Posterior cingulate gyrus (tissue), 11 donors: ENCODE measurements at places on chromosomes 7 and 10.

DNA sequence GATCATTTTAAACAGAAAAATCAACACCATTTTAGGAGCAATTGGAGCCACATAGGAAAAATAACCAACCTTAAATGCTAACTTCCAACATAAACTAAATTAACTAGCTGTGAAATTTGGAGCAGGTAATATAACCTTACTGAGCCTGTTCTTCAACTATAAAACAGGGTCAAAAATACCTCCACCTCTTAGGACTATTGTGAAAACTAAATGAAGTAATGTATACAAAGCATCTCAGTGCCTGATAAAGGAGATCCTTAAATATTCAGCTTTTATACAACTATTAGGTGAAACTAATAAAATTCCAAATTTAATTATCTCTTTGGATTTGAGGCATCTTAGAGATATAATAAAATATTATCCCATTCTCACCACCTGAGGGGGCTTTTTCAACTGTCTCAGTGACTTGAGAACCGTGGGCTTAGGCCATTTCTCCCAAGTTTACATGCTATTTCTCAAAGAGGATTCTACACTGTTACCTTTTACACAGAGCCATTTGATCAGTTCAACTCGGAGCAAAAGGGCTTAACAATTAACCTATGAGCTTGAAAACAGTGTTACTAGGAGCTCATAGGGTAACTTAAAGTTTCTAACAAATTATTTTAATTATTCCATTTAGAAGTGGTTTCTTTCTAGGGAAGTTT, 165.0 kb upstream of the ASAH2 start:
- no peak for DNase-seq

GRCh38 chr10:100827819-100828737, 82.7 kb downstream of the PAX2 start:
- DNase-seq = no peak

DNA sequence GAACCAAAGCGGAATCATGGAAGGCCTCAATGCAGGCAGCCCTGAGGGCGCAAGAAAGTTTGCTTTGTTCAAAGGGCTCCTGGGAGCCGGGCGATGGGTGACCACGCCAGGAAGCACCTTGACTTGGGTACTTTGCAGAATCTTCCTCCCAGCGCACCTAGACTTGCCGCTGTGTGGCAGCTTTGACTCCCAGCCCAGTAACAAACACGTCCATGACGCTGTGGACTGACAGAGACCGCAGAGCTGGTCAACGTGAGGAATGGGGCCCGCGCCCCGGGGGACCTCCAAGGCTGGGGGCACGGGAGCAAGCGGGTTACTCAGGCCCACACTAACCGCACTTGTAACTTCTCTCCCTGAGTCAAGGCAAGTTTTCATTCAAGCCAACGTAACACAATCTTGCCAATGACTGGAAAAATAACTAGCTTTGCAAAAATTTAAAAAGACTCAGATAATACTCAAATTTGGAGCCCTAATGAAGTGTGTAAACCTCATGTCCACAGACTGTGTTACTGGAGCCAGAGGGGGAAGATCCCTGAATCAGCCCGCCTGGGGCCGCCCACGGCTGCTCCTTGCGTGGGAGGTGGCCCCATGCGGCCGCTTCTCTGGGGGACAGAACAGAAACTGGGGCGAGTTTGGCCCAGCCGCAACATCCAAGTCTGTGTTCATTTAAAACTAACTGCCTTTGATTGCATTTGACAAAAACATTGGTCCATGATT, 130.8 kb downstream of the DNAJB6 start:
- DNase-seq = peak; percentile 75

- DNase-seq = no peak
Observed at GRCh38 chr7:113015034-113015645, 71.5 kb downstream of the GPR85 start.

GRCh38 chr7:30884881-30885280, 26.8 kb upstream of the AQP1 start:
- no peak for DNase-seq

DNA sequence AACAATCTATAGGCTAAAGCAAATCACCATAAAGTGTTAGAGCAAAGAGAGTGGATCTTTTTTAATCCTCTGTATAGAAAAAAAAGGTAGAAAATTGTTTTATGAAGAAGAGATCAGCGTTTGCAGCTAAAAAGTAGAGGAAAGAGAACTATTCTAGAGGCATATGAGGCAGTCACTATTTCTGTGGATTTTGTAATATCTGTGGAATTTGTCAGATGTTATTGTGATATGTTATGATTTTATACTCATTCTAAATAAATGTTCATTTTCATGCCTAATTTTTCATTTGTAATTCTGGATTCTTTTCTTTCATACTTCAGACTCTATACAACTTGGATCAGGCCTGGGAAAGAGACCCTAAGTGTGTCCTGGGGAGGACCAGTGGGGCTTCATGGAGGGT, 295.0 kb upstream of the LYZL1 start:
- no peak for DNase-seq

GRCh38 chr10:67839951-67840350, 2.0 kb upstream of the DNAJC12 start:
- no peak for DNase-seq
